ENCODE measurements at places on chromosomes 13 and 19.

DNA sequence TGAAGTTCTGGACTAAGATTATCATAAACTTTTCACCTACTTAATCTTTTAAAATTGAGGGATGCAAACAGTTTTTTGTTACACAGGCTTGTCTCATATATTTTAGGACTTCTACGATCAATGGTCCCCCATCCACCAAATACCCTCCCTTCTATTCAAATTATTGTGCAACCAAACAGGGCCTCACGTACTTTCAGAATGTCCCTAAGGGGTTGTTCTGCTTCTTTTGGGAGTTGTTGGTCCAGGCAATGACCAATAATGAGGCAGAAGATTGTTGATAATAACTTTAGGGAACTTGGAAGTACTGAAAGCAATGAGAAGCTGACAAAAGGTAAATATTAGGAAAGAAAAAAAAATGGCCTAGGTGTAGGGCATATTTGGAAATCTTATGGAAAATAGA, 2.9 kb downstream of the DNAJC15 start:
- no peak for DNase-seq

DNA sequence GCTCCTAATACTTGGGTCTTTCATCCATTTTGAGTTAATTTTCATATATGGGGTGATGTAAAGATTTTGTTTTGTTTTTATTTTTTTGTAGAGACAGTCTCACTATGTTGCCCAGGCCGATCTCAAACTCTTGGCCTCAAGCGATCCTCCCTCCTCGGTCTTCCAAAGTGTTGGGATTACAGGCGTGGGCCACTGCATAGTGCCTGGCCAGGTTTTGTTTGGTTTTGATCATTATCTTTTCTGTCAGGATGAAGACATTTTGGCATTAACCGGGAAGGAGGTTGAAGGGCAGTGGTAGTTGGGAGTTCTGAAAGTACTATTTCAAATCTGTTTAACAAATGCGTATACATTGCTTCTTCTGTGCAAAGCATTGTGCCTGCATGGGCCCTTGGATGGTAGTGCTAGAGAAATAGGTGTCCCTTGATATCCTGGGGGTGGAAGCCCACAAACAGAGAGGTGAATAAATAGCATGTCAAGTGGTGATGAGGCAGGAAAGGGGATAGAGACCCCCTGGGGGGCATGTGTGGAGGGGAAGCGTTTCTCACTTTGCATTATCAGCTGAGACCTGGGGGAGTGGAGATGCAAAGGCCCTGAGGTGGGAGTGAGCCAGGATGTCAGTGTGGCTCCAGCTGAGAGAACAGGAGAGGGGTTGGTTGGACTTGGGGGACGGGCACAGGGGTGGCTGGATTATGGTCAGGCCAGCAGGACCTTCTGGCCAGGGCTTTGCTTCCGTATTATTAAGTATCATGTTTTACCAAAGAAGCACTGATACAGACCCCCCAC, 41.4 kb downstream of the GATAD2A start:
- no peak for DNase-seq

DNA sequence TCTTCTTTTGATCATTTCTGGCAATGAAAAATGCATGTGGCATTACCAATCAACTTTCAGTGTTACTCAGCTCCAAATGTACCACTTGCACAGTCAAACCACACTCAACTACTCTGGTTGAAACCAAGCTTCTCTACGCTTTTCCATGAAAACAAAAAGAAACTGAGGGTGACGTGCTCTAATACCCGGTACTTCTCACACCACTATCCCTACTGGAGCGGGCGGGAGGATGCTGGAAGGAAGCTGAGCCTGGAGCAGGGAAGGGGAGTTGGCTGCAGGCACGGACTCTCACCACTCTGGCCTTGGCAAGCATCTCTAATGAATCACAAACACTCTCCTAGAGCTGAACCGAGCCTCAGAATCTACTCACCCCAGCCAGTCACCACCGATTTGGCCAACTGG, 48.2 kb downstream of the STK24 start:
- no peak for DNase-seq

DNA sequence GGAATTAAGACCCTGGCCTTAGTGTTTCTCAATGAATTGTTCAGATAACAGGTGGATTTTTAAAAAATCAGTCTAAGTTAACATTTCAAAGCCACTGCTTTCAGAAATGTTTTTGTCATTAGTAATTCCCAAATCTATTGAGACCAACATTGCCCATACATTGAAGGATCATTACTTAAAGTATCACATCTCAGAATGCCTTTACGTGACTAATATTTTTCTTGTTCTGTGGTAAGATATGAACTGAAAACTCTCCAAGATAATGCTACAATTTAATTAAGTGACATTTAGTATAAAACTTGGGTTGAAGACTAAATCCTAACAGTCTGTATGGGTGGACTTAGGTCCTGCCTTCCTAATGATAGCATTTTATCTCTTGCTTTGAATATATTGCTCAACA, 59.4 kb upstream of the POSTN start:
- no peak for DNase-seq

DNA sequence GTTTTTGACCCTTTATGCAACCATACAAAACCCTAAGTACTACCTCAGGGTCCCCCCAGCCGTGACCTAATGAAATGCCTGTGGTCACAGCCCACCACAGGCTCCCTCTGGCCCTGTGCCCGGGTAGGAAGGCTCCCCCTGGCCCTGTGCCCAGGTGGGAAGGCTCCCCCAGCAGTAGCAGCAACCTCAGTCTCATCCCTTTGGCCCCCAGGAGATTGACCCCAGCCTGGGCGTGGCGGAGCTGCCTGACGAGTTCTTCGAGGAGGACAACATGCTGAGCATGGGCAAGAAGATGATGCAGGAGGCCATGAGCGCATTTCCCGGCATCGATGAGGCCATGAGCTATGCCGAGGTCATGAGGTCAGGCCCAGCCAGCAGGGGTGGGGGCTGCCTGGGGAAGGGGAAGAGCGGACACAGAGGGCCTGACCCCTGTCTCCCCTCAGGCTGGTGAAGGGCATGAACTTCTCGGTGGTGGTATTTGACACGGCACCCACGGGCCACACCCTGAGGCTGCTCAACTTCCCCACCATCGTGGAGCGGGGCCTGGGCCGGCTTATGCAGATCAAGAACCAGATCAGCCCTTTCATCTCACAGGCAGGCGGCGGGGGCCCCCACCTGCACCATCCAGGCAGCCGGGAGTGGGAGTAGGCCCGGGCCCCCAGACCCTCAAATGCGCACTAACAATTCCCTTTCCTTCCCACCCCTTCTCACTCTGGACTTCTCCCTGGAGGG, 6.3 kb upstream of the BEST2 start:
- DNase-seq = no peak

- DNase-seq = no peak
Measured at GRCh38 chr19:1284979-1285736, 515 bp upstream of the EFNA2 start.

DNA sequence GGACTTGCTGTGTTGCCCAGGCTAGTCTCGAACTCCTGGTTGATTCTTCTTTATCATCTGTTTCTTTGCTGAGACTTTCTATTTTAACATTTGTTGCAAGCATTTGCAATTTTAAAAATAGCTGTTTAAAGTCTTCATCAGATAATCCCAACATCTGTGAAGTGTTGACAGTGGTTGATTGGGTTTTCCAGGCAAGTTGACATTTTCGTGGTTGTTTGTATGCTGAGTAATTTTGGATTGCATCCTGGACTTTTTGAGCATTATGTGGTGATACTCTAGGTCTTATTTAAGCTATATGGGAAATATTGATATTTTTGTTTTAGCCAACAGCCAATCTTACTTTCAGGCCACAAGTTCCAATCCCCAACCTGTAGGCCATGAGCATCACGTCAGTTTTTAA, 25.1 kb downstream of the AP1M1 start:
- no peak for DNase-seq

DNA sequence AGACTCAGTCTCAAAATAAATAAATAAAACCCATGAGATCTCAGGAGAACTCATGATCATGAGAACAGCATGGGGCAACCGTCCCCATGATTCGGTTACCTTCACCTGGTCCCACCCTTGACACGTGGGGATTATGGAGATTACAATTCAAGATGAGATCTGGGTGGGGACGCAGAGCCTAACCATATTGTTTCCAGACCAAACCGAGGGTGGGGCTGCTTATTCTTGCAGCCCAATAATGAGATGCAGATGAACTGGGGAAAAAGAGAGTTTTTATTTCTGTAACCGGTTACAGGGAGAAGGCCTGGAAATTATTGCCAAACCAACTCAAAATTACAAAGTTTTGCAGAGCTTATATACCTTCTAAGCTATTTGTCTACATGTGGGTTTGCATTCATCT, 12.8 kb downstream of the TRAPPC2B start:
- DNase-seq = no peak

DNA sequence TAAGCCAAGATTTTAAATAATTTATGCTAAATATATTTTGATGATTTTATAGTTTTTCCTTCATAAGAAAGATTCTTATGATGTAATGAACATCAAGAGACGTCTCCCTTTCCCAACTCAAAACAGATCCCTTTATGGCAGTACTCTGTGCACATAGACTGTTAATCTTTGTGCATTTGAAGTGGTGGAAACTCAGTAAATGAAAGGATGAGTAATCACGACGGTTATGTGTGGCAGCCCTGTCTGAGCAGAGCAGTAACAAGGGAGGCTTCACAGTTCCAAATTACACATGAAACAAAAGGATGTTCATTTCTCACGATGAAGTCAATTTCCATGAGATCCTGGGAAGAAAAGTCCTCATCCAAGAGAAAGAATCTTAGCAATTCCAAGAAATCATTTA, 498.1 kb downstream of the KLF5 start:
- DNase-seq = no peak

GRCh38 chr19:916645-917322, 349 bp upstream of the KISS1R start:
- DNase-seq = peak; percentile 47

DNA sequence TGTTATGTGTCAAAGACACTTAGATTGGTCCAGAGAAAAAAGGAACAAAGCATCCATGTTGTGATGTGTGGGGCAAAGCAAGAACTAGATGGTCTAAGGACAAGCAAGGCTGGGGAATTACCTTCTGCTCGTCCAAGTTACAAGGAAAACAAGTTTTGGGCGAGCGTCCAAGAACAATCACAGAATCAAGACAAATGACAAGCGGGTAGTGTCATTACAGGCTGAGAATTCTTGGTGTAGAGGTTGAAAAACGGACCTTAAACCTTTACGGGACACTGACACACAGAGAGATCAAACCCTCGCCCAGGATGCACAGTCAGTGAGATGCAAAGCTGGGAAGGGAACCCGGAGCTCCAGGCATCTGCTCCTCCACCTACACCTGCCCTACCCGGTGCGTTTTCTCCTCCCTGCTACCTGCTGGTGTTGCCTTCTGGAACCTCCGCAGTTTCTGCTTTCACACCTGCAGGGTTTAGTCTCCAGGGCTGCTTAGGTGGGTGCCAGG, 515 bp upstream of the ZNF324B start:
- no peak for DNase-seq

DNA sequence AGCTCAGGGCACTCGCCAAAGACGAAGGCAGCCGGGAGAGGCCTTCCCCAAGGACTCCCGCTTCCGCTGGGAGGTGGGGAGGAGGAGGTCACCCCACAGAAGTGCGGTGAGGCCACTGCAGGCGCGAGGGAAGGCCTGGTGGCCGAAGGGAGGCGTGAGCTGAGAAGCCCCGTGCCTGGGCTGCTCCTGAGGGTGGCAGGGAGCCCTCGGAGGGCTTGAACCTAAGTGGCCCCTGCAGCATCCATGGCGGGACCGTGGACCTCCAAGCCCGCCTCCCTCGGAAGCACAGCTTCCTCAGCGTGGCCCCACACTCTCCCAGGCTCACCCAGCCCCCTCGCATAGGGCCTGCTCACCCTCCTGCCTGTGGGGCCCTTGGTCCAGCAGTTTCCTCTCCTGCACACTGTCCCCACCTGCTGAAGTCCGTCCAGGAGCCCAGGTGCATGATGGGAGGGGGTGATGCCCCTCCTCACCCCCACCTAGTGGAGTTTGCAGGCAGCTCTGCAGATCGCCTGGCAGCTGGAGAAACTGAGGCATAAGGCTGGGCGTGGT, 25.9 kb downstream of the EFNA2 start:
- no peak for DNase-seq

GRCh38 chr19:6014551-6015135, 36.7 kb upstream of the RANBP3 start:
- no peak for DNase-seq

- DNase-seq = no peak
Measured at GRCh38 chr13:53781941-53782340, 753.3 kb downstream of the OLFM4 start.

GRCh38 chr13:30121244-30121643, 186.1 kb downstream of the KATNAL1 start:
- DNase-seq = no peak

DNA sequence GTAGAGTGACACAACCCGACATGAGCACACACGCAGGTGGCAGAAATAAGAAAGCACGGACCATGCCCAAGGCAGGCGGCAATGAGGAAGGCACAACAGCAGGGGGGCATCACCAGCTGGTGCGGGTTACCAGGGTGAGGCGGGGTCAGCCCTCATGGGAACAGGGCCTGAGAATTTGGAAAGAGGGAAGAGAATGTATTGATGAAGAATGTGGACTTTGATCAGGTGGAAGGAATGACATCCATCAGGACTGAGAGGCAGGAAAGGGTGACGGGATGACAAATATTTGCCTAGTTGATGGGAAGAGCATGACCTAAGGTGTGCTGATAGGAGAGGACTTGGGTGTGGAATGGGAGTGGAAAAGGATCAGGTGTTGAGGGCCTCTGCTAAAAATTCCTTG, 177.5 kb downstream of the ABCC4 start:
- no peak for DNase-seq

DNA sequence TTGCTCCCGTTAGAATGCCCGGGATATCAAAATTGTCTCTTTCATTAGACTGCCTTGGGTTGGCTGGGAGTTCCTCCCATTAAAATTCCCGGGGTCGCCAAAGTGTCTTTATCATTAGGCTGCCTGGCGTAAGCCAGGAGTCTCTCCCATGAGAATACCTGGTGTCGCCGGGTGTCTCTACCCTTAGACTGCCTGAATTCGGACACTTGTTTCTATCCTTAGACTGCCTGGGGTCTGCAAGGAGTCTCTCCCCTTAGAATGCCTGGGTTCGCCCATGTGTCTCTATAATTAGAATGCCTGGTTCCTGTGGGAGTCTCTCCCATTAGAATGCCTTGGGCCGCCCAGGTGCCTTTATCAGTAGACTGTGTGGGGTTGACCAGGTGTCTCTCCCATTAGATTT, 1538.2 kb downstream of the UQCRFS1 start:
- DNase-seq = no peak

- no peak for DNase-seq
Measured at GRCh38 chr19:47716270-47716937, 3.2 kb downstream of the EHD2 start.

GRCh38 chr13:88068316-88068715, 397.1 kb downstream of the SLITRK5 start:
- no peak for DNase-seq

GRCh38 chr13:44280456-44280855, 93.2 kb upstream of the SERP2 start:
- no peak for DNase-seq

GRCh38 chr13:98180092-98180491, 3.0 kb upstream of the RNF113B start:
- DNase-seq = no peak

- DNase-seq = no peak
Measured at GRCh38 chr13:78227709-78228108, 309.1 kb upstream of the EDNRB start.

Measured in stimulated activated CD4-positive, alpha-beta T cell treated with anti-CD3 and anti-CD28 coated beads, Interleukin-1b, Interleukin-23, amount 100 ng/mL, for 4 hours (primary cell).